Stimulated activated CD8-positive, alpha-beta memory T cell treated with anti-CD3 and anti-CD28 coated beads, Interleukin-15, amount 100 ng/mL, for 24 hours (primary cell): ENCODE measurements at places on chromosomes 5 and 9.

- DNase-seq: no peak
Measured at GRCh38 chr5:58482536-58482935, 8.7 kb upstream of the GAPT start.

- DNase-seq: no peak
Measured at GRCh38 chr5:132651838-132652469, 6.0 kb upstream of the IL13 start.

- DNase-seq: no peak
Measured at GRCh38 chr9:127154390-127155191, 32.2 kb upstream of the ANGPTL2 start.

DNA sequence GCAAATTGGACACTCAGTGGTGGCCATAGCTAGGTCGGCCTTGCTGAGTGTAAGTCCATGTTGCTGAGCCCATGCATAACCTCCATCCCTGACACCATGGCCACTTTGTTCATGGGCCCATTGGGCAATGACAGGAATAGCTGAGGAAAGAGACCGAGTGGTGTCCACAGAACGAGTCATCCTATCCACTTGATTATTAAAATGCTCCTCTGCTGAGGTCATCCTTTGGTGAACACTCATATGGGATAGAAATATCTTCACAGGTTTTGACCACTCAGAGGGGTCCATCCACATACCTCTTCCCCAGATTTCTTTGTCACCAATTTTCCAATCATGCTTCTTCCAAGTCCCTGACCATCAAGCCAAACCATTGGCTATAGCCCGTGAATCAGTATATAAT lies 63.6 kb downstream of the PPIC start:
- DNase-seq: no peak

DNA sequence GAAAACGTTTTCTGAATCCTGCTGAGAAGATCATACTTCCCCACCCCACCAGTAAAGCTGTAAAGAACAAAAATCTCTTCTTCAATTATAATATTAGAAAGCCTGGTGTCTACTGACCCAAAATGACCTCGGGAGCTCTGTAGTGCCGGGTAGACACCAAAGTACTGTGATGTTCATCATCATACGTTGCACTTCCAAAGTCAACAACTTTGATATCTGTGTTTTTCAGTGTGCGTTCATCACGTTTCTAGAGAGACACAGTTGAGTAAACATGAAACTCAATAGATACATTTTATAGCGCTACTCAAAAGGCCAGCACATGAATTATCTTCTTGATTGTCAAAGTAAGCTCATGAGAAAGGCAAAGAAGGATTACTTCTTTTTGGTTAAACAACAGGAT lies 14.6 kb downstream of the CLK4 start:
- DNase-seq: no peak

DNA sequence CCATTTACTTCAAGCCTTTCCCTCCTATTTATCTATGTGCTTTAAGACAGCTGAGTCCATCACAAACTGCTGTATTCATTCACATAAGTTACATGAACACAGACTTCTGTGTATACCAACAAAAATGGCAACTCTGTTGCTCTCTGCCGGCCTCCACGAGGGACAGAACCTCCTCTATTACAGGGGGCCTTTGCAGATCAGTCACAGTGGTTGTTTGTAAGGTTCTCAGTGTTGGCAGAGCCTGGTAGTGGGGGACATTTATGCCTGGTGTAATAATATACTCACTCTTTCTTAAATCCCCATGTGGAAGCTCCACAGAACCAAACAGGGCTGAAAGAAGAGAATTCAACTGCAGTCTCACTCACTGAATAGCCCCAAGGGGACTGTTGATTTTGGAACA lies 76.5 kb downstream of the SLC1A1 start:
- DNase-seq: no peak

GRCh38 chr5:174997688-174998087 lies 273.3 kb downstream of the MSX2 start:
- DNase-seq: no peak

- no peak for DNase-seq
Measured at GRCh38 chr9:71042448-71042990, 78.9 kb downstream of the TRPM3 start.

DNA sequence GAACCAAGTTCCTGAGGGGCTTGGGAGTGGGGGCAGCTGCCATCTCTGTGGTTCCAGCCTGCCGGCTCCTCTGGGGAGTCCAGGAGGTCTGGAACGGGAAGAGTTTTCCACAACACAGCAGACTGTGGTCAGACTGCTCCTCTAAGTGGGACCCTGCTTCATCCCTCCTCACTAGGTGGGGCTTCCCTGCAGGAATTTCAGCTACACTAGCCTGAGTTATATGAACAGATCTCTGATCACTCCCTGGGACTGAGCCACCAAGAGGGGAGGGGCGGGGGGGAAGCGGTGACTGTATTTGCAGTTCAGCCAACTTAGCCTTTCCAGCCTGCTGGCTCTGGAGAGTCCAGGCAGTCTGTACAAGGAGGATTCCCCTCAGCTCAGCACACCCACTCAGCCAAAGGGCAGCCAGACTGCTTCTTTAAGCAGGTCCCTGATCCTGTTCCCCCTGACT lies 19.4 kb downstream of the DTWD2 start:
- DNase-seq: no peak

- DNase-seq: no peak
Measured at GRCh38 chr9:70921136-70921535, 200.3 kb downstream of the TRPM3 start.

GRCh38 chr9:123164285-123164684 lies 104.1 kb downstream of the STRBP start:
- no peak for DNase-seq

DNA sequence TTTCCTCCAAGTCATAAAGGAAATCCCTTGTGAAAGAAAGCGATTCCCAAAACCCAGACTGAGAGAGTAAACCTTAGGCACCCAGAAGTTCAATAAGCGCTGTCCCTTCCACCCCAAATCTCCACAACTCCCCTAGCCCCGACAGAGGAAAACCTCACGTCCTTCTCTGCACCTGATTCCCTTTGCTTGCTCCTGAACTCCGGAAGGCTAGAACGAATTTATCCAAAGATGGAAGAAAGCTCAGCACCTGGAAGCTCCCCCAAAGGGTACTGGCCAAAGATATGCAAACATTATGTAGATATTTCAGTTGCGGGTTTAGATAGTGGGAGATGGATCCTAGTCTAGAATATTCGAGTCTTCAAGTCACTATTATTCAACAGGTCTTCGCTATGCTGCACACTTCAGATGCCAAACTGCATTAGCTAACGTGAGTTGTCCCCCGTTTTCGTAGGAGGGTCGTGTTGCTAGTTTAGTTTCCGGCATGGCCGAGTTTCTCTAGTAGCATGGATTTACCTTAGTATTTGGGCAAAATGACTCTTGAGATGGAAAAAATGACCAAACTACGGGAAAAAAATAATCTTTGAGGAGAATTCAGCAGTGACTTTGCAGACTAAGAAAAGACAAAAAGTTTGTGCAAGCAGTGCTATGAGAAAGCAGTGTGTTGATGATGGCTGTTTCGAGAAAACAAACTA lies 27.7 kb downstream of the NR2F1 start:
- DNase-seq: no peak

DNA sequence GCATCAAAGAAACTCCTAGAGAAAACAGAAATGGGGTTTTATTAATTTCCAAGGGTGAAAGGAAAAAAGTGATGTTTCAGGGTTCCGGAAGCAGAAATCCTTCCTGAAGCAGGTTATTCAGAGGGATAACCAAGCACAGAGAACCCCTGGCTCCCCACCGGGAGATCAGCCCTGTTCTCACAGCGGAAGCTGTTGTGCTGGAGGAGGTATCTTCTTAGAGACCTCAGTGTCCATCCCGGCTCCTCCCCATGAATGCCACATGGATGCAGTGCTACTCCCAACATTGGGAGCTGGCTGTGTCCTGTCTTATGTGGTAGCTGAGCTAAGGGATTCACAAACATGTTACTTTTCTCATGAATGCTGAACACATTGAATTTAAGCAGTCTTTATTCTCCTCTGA lies 80.9 kb upstream of the IRX2 start:
- DNase-seq: no peak
